Stimulated activated CD4-positive, alpha-beta T cell treated with anti-CD3 and anti-CD28 coated beads, Interleukin-15, amount 100 ng/mL, for 1 hour (primary cell): ENCODE measurements at places on chromosomes 6 and 20.
A peak's percentile ranks its signal among the peaks of the same experiment; 100 is the strongest.

DNA sequence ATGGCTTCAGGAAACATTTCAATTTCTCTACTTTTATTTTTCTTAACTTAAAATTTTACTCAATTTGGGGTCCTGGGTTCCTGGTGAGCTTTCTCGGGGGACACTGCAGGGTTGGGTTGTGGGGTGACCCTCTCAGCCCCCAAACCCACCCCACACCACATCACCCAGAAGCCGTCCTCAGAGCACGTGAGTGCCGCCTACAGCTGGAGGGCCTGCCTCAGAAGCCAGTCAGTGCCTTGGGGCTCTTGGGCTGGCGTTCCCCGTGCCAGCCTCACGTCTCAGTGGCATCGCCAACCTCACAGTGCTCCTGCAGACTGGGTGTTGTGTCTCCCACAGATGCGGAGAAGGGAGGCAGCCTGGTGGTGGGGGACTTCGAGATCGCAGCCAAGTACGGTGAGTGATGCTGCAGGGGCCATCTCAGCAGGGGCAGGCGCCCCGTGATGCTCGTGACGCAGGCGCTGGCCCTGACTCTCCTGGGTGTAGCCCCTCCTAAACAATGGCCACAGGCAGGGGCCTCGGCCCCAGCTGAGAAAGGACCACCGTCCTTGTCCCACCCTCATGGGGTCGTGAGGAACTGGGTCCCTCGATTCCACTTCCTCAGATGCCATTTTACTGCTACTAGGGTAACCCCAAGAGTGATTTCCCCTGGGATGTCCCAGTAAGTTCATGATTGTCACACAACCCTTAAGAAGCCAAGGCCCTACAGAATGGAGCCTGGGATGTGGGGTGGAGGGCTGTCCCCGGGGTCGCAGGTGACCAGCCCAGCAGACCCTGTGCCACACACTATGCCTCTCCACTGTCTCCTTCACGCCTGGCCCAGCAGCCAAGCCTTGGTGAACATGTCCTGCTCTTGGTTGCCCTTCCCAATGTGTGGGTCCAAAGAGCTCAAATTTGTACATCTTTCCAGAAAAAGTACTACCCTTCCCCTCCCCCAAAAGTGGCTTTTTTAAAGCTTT lies 23.8 kb upstream of the PYGB start:
- DNase-seq: no peak

GRCh38 chr20:59342023-59342957 lies 41.9 kb downstream of the EDN3 start:
- DNase-seq: no peak

DNA sequence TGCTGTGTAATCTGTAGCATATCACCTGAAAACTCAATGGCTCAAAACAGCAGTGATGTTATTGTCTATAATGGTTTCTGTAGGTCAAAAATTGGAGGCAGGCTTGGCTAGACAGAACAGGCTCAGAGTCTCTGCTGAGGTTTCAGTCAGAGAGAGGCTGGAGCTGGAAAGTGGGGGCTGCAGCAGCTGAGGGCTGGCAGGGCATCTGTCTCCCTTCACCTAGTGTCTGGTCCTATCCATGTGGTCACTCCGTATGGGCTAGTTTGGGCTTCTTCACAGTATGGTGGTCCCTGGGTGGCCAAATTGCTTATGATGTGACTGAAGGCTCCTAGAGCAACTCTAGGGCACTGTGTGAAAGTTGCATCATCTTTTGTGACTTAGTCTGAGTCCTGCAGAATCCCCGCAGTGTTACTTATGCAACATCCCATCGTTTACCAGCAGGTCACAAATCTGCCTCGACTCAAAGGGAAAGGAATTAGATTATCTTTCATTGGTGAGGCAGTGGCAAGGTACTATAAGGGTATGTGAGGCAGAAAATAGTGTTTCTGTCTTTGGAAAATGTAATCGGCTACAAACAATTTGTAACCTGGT lies 497.0 kb downstream of the EPHA7 start:
- no peak for DNase-seq

- no peak for DNase-seq
Observed at GRCh38 chr6:137307163-137307854, 88.1 kb upstream of the IFNGR1 start.

GRCh38 chr6:116277124-116277523 lies 2.6 kb downstream of the TSPYL1 start:
- no peak for DNase-seq

- peak; percentile 12 for DNase-seq
Observed at GRCh38 chr6:27518881-27519795, 46.2 kb upstream of the ZNF184 start.

DNA sequence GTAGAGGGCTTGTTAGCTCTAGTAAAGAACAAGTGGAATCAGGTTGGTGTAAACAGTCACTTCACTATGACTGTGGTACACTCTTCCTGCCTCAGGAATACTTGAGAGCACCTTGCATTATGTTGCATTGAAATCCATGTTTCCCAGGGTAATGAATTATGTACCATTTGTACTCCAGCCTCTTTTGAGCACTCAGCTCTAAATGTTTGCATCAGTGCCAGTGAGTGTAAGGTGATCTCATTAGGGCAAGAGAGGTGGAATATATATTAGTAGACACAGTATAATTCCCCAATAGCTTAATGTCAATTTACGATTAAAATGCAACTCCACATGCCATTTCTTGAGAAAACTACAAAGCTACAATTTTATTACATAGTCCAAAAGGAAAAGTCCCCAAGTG lies 319.6 kb upstream of the POU3F2 start:
- no peak for DNase-seq

DNA sequence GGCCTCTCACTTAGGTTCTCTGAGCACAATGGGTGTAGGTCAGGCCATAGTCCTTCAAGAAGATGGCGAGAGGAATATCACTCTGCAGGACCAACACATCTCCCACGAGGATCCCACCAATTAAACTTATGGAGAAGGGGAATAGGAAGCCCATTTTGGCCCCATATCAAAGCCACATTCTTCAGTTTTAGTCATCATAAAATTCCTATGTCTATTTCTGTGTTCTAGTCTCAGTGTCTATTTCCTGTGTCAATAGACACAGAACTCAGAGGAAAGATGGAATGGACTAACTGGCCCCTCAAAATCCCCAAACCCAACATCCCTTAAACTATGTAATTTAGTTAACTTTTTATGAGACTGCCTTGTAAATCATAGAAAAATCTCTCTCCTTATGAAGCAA lies 216.8 kb downstream of the HACE1 start:
- no peak for DNase-seq

DNA sequence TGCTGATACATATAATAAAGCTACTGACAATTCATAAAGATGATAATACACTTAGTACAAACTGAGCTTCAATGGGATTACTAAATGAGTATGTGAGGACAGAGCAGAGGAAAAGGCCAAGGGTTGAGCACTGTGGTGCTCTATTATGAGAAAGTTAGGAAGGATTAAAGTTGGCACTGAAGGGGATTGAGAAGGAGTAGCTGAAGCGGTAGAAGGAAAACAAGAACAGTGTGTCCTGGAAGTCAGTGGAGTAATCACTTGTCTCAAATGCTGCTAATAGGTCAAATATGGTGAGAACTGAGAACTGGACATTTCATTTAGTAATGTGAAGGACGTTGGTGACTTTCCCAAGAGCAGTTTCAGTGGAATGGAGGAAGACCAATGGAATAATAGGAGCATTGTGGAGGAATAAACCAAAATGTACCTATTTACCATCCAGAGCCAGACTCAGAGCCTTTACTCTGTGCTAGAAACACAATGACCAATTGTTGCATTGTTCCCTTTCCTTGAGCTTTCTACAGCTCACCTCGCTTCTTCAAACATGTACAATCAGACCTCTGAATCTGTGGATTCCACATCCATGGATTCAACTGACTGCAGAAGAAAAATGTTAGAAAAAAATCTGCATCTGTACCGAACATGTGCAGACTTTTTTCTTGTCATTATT lies 255.9 kb downstream of the LAMA2 start:
- no peak for DNase-seq

GRCh38 chr6:160247457-160247883 lies 11.2 kb downstream of the SLC22A2 start:
- no peak for DNase-seq

GRCh38 chr20:61332016-61332975 lies 80.2 kb downstream of the CDH4 start:
- DNase-seq: no peak

DNA sequence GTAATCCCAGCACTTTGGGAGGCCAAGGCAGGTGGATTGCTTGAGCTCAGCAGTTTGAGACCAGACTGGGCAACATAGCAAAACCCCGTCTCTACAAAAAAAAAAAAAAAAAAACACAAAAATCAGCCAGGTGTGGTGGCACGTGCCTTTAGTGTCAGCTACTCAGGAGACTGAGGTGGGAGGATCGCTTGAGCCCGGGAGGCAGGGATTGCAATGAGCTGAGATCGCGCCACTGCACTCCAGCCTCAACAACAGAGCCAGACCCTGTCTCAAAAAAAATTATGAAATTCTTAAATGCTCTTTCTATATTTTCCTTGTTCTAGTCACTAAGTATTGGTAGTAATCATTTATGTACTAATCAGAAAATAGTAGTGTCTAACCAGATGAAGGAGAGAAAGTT lies 30.6 kb downstream of the SYTL3 start:
- no peak for DNase-seq

DNA sequence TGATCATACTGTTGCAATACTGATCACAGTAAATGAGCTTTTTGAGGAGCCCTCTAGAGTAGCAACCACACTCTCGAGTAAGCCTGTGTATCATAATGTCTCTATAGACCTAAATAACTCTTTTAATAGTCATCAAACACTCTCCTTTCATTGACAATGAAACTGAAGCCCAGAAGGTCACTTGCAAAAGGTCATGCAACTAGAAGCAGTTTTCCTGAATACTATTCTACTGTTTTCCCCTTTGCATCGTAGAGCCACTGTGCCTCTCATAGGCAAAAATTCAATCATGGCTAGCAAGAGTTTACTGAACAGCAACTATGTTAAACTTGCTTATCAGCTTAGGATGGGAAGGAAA lies 105.3 kb downstream of the HIVEP2 start:
- DNase-seq: no peak

DNA sequence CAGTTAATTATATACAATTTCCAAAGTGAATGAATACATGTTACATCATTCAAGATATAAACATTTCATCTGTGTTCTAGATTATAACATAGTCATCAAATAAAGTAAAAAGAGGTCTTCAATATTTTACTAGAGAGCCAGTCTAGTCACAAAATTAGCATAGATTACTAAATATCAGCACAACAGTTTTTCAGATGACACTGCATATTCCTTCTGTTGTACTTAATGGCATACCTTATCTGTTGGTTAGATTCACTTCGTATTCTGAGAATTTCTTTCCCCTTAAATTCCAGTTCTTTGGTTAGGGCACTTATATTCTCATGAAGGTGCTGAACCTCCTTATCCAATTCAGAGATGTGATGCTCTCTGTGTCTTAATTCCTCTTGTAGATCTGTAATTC lies 39.8 kb upstream of the MCM9 start:
- DNase-seq: no peak

- DNase-seq: no peak
Observed at GRCh38 chr20:676315-676937, 824 bp upstream of the SCRT2 start.

GRCh38 chr6:85166114-85166741 lies 283.7 kb upstream of the NT5E start:
- DNase-seq: no peak

DNA sequence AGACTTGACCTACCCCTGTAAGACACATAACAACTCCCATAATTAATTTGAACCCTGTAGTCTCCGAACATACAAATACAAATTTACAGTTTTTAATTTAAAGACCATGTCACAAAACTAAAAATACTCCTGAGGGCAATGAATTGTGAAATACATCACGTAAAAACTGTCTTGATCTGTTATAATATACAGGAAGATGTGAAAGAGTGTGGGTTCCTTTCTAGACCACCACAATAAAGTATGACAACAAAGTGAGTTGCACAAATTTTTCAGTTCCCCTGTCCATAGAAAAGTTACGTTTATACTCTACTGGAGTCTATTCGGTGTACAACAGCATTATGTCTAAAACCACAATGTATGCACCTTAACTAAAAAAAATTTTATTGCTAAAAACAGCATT lies 11.0 kb upstream of the BLOC1S5 start:
- no peak for DNase-seq

DNA sequence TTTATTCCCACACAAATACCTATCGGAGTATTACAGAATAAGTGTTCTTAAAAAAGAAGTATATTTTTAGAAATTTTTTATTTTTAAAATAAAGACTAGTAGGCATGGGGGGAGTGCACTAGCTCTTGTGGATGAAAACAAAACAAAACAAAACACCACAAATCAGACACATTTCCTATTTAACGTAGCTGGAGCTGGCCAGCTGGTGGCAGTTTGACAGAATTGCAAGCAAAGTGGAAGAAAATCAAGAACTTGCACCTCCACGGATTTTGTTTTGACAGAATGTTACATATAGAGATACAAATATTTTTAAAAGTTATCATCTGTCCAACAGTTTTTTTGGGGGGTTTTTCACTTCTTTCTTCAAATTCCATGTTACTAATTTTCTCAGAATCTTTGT lies 63.6 kb upstream of the SNRPB2 start:
- no peak for DNase-seq

DNA sequence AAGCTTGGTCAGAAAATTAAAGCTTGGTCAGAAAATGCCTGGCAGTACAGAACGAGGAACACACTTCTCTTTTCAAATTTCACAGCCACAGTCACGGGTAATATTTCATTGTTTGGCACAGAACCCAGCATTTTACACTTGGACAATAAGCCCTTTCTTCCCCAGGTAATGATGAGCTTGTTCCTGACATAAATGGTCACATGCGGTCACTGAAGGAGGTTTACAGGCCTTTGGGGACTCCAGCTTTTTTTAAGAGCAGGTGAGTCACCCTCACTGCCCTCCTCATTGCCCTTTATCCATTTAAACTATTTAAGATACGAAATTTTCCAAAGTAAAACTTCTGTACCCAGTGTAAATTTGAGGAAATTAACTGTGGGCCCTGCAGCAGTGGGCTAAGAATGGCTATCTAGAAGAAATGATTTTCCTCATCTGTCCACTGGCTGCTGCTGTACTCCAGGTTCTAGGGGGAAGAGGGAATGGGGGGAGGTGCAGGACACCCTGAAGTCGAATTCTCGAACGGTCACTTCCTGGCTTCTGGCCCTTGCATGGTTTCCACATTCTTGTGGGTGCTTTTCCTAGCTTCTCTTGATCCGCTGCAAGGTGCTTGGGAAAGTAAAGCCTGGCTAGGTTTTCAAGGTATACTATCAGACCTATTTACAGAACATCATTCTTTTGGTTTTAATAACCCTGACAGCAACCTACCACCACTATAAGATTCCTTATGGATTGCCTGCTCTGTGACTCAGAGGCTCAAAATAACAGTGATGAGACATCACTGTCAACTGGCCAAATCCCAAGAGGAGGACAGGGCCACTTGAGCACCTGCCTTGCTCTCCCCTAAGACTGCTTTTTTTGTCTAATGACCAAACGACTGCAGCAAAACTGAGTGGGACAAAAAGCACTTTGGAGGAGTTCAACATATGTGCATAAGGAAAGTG lies 75.8 kb downstream of the PREP start:
- DNase-seq: no peak

- DNase-seq: no peak
Observed at GRCh38 chr6:113073611-113074191, 726.6 kb downstream of the RFPL4B start.
